ENCODE measurements at places on chromosomes 5 and 9.

- DNase-seq, result no peak
These were observed 740.4 kb upstream of the RIOK2 start for GRCh38 chr5:97923496-97923895.

GRCh38 chr5:83197326-83197967 lies 120.1 kb downstream of the XRCC4 start:
- DNase-seq, result no peak

DNA sequence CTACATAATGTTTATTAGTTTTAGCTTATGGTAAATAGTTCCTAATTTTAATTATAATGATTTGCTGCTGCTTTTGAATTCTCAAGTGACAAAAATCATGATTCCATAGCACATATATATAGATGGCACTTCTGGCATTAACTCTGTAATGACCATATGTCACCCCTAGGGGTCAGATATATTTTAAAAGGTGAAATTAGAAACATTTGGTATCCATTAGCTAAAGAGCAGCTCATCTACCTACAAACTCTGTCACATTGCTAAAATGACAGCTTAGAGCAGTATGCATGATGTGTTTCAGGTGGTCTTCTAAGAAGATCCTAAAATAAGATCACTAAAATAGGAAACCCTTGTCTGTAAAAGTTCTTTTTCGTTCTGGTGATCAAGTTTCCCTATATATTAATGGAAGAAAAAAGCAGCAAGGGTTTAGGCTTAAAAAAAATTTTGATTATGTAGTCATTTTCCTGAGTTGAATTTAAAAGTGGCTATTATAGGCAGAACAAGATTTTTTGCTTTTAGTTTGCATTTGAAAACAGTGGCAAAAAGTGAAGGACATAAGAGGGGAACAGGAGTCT lies 157.7 kb upstream of the POU5F2 start:
- DNase-seq, result no peak

GRCh38 chr5:102933721-102934459 lies 178.8 kb downstream of the PAM start:
- DNase-seq, result no peak

DNA sequence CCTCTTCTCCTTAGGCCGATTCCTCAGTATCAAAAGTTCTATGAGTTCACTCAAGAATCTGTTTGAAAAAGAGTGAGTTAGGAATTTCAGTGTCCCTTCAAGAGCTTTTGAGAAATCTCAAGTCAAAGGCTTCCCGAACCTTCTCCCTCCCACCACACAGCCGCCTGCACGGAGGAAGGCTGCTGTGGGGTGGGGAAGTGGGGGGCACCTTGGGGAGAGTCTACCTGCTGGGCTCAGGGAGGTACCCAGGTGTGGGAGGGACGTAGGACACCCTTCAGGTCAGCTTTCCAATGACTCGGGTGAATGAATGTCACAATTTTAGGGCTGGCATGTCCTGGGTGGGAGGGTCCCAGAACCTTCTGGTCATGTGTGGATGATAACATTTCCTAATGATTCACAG lies 17.5 kb downstream of the CXCL14 start:
- no peak for DNase-seq

DNA sequence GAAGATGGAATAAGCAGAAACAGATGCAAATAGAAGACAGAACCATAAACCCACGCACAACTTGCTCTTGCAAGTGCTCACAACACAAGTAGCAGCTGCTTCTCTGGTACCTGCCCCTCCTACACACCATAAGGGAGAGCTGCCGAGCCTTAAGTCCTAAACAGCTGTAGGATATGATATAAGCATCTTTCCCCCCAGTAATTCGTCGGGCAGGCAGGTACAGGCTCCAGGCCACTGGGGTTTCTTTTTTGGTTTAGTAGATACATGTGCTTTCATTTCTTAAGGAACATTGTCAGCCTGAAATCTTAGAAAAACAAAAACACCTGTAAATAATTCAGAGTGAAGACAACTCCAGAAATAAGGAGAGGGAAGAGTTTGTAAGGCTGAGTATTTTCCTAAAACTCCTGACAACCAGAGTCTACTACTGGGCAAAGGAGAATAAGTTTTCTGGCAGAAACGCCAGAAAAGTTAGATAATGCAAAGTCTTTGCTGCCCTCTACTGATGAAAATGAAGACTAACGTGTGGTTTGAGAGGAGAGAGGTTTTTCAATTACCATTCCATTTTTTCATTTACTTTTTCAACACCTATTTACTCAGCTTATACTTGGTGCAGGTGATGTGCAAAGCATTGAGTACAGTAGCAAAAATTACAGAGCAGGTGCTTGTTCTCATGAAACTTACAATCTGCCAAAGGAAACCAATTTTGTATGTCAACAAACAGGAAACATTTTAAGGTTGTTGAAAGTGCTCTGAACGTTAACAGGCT lies 20.1 kb upstream of the TCERG1 start:
- DNase-seq, result no peak

DNA sequence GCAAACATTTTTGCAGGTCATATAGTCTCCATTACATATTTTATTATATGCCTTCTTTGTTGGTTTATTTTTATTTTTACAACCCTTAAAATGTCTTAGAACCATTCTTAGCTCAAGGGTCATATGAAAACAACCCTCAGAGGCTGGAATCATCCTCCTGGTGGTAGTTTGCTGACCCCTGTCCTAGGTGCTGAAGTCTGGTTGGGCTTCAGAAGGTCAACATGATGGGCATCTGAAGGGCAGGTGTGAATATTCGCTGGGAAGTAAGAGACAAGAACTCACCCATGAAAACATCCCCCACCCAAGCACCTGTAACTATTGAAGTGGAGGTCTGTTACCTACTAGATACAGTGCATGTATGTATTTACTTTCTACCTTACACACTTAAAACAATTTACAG lies 75.4 kb downstream of the OSMR start:
- DNase-seq, result no peak

DNA sequence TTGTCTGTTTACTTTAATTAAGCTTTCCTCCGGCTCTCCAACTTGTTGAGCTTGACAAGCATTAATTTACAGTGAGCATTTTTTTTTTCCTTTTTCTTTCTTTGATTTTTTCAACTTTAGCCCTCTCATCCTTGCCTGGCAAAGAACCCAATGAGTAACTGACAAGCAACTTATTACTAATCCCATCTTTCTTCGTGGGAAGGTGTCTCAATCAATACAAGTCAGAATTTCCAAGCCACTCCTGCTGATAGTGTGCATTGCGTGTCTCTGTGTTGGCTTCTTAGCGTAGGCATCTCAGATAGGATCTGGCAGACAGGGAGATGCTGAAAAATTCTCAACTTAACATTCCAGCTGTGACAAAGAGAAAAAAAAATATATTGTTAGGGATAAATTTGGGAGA lies 527.7 kb upstream of the WWC1 start:
- DNase-seq, result no peak

DNA sequence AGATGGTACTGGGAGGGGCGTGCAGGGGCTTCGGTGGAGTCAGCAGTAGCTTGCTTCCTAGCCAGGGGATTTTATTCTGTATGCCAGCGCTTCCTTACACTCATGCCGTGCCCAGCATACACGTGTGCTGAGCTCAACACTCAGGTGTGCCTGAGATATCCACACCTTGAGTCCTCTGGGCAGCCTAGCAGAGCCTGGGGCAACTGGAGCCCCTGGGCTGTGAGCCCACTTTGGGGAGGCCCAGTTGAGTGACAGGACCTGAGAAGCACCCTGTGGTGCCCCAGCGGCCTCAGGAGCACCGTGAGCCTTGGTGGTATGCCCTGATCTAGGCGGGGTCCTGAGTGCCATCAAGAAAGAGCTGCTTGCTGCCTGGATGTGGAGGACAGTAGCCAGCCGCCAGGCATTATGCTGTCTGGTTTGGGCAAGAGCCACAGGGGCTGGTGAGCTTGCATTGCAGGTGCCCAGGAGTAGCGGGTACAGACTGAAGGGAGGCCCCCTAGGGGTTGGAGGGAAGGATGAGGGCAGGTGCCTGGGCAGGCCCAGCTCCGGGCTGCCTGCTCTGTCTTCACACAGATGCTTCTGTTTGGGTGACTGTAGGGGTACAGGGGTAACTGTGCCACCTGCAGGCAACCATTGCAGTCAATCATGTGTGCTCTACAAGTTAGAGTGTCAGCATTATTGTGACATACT lies 42.9 kb downstream of the BNIP1 start:
- DNase-seq, result no peak

DNA sequence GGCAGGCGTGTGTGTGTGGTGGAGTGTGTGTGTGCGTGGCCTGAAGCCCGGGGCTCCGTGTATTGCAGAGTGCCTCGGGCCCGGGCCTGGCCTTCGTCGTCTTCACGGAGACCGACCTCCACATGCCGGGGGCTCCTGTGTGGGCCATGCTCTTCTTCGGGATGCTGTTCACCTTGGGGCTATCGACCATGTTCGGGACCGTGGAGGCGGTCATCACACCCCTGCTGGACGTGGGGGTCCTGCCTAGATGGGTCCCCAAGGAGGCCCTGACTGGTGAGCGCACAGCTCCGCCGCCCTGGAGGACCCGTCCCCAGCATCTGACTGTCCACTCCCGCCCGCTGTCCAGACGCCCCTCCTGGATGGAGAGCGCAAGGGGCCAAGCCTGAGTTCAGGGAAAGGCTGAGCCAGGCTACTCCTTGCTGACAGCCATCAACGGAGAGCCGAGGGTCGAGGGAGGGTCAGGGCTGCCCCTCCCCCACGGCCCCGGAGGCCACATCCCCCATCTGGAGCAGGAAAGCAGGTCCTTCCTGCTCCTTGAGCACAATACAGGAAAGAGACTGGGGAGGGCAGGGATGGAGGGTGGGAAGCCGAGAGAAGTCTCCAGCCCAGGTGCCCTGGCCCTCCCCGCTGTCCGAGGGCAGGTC lies 18.4 kb downstream of the SLC6A18 start:
- DNase-seq, result no peak

GRCh38 chr9:134678206-134678605 lies 36.6 kb downstream of the COL5A1 start:
- DNase-seq, result no peak

GRCh38 chr5:119270121-119270565 lies 85.7 kb upstream of the TNFAIP8 start:
- no peak for DNase-seq

GRCh38 chr9:128097543-128098296 lies 29.7 kb downstream of the SLC25A25 start:
- DNase-seq, result no peak

DNA sequence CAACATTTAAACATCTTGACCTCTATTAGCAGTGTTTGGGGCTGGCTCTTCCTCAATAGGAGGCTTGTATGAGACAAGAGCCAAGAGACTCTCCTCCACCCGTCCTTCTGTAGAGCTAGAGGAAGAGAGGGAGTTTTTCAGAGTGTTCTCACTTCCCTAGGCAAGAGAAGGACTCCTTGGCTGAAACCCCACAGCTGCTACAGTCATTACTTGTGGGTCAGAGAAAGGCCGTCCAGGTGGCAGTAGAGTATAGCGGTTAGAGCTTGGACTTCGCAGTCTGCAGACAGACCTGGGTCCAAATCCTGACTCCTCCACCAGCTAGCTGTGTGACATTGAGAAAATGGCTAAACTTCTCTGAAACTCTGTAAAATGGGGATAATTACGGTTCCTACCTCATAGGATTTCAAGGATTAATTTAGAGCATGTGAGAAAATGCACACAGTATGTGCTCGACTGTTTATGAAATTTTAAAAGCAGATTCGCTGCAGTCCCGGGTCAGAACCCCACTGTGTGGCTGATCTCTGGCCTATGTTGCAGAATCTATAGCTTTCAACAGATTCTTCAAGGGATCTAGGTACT lies 80.8 kb upstream of the ARAP3 start:
- DNase-seq, result no peak

DNA sequence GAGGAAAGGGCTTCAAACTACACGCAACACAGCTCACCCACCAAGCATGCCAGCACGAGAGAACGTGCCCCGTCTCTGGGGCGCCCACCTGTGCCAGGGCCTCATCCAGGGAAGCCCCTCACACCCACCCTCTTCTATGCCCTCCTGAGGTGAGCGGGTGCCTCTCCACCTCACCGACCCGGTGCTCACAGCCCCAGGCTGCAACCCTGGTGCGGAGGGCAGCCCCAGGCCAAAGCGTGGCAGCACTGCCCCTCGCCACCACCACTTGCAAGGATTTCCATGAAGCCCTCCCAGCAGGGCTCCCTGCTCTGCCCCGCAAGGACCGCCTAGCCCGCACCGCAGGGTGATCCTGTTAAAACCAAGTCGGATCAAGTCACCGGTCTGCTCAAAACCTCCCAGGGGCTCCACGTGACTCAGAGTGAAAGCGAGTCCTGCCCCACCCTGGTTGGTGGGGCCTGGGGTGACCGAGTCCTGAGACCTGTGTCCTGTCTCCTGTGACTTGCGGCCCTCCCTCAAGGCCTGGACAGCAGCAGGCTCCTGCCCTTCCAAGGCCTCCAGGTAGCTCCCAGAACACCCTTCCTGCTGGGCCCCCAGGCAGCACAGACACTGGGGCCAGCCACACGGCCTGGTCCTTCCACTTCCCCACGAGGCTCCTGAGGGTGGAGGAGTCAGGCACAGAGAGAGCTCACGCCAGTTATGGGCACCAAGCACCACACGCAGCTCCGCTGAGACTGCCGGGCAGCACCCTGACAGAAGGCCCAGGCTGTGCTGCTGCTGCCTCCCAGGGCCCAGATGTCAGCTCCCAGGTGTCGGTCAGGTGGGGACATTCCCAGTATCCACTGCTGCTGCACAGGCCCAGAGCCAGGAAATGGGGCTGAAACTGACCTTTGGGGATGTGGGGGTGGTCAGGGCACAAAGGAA lies 12.7 kb downstream of the BRD3 start:
- peak; percentile 13 for DNase-seq

GRCh38 chr9:131464354-131465000 lies 38.2 kb upstream of the POMT1 start:
- no peak for DNase-seq

GRCh38 chr9:133107245-133107722 lies 13.8 kb downstream of the RALGDS start:
- no peak for DNase-seq

DNA sequence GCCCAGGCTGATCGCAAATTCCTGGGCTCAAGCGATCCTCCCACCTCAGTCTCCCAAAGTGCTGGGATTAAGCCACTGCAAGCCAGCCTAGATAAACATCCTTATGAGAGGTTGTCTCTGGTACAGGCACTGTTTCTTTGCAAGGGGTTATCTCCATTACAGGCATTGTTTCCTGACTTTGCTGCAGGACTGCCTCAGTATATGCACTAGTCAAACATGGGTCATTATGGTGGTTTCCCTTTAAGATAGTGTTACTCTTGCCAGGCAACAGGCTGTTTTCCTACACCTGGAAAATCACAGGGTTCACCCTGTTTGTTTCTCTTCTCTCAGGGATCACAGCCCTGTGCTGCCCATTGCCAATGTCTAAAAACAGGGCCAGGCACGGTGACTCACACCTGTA lies 7.8 kb upstream of the CLTB start:
- DNase-seq, result no peak

GRCh38 chr5:131279204-131279603 lies 15.4 kb downstream of the CDC42SE2 start:
- DNase-seq, result no peak

DNA sequence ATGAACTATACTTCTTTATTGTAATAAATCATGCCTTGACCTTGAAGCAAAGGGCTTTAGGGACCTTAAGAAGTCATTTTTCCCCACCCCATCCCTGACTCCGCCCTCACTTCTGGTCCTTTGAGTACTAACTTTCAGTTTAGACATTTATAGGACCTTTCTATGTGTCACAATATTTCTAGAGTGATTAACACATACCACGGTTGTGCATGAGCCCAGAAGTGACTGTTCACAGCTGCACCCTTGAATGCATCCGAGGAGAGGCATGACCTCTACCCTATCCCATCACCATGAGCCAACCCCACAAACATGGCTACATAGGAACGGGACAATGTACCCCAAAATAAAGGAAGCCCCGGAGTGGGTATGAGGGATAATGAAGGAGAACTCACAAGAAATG lies 160.3 kb downstream of the HSD17B3 start:
- DNase-seq, result no peak

Data from CD4-positive, alpha-beta T cell treated with Interleukin-15 for 1 hour (primary cell).